ENCODE measurements at places on chromosomes 7 and 10.

DNA sequence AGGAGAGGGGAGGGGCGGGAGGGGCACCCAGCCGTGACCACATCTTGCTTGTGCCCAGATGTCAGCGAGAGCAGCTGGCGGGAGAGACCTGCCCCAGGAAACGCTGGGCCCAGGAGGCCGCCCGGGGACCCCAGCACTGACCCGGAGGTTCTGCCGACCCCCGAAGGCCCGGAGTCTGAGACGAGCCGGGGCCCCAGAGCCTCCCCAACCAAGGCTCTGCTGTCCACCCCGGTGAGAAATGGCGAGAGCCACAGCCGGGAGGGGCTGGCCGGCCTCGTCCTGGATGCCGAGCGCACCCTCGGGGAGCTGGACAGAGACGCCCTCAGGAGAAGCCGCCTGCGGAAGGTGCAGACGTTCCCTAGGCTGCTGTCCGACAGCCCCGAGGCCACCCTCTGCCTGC lies 25.9 kb downstream of the KNDC1 start:
- no peak for DNase-seq

- DNase-seq = no peak
Observed at GRCh38 chr10:72310636-72311035, 36.9 kb downstream of the DDIT4 start.

DNA sequence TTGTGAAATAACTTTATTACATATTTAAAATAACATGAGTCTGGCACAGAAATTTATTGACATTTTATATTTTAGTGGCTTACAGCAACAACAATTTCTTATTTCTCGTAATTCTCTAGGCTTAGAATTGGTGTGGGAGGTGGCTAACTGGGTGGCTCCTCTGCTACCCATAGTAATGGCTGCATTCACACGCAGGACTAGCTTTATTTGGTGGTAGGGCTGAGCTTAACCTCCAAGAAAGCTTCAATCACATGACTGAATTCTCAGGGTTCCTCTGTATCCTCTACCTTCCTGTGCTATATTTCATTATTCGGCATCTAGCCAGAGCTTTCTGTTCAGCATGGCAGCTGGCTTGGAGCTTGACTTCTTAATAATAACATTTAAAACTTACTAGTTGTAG lies 138.8 kb downstream of the ZWINT start:
- no peak for DNase-seq

DNA sequence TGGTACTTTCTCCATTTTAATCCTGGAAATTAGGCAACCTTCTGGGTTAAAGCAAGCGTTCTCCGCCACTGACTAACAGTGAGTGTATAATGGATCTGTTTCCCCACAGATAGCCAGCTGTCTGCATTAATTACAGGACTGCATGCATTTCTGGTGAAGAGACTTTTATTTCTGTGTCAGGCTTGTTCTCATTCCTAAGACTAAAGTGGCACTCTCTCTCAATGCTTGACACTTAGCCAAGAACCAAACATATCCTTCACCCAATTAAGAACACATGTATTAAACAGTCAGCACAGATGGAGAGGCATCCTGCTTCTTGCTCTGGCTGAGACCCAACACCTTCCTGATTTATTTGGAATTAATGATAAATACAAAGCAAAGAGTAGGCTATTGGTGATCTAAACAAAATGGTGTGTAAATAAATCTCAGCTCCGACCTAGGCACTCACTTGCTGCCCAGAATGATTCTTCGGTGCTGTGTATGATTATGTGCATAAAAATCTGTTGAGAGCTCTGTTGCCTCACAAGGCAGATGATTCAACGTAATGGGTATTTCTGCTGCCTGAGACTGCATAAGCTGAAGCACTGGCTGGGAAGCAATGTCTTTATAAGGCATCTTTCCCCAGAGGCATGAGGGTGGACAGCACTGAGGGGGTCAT lies 16.8 kb downstream of the CALU start:
- no peak for DNase-seq

GRCh38 chr7:92135052-92135889 lies 994 bp upstream of the CYP51A1 start:
- DNase-seq = no peak

GRCh38 chr7:148277042-148277660 lies 313.4 kb upstream of the C7orf33 start:
- no peak for DNase-seq

DNA sequence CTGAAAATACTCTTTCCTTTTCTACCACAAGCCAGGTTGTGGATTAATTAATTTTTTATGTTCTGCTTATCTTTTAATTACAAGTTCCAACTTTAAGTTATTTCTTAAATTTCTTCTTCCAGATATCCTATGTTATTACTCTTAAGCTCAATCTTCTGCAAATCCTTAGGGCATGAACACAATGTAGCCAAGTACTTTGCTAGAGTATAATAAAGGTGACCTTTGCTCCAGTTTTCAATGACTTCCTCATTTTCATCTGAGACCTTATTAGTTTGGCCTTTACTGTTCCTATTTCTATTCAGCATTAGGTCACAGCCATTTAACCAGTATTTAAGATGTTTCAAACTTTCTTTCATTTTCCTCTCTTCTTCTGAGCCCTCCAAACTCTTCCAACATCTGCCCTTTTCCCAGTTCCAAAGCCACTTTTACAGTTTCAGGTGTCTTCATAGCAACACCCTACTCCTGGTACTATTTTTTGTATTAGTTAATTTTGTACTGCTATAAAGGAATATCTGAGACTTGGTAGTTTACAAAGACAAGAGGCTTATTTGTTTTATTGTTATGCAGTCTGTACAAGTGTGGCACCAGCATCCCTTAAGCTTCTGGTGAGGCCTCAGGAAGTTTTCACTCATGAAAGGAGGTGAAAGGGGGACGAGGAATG lies 886.2 kb upstream of the GHITM start:
- no peak for DNase-seq
